NCI-H460 (cell line): ENCODE measurements at places on chromosomes 2 and 18.

GRCh38 chr2:230773039-230773773 lies 60.6 kb downstream of the CAB39 start:
- no peak for DNase-seq

GRCh38 chr2:23477392-23477791 lies 92.4 kb downstream of the KLHL29 start:
- DNase-seq: no peak

- peak; percentile 52 for DNase-seq
Measured at GRCh38 chr2:47631792-47632398, 151.1 kb upstream of the MSH6 start.

GRCh38 chr2:75475976-75476375 lies 84.8 kb downstream of the EVA1A start:
- no peak for DNase-seq

DNA sequence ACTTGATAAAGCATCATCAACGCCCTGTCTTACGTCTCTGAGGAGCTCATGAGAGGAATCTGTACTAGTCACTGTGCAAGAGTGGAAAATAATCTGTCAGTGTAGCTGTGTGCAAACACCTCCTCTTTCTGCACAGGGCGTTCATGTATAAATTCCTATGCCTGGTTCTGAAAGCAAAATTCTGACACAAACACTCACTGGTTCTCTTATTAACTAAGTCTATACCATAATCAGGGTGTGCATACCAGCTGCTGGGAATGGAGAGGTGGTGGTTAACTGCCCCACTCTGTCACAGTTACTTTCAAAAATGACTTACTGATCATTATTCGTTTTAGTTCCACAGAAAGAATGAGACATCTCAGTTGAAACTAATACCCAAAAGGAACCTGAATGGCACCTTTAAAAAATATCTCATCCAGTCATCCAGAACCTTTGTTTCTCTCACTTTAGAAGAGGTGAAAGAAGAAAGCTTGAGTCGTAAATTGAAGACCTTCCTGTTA lies 35.7 kb downstream of the STK39 start:
- DNase-seq: no peak

- no peak for DNase-seq
Measured at GRCh38 chr2:180698668-180699067, 281.7 kb upstream of the UBE2E3 start.

GRCh38 chr2:225190987-225191386 lies 148.7 kb upstream of the DOCK10 start:
- no peak for DNase-seq

DNA sequence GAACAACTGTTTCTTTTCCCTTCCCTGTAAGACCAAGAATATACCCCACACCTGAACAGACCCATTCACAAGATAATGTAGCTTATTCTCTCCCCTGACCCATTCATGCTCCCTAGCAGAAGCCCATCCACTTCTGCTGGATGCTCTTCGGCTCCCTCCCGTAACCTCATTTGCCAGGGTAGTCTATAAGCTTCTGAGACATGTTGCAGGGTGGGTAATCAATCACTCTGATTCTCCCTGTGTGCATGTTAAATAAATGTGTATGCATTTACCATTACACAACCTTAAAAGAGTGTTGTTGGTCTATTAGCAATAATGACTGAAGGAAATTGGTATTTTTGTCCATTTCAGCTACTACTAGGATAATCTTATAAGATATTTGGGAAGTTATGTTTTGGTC lies 1.3 kb downstream of the SLC19A3 start:
- DNase-seq: no peak

- DNase-seq: no peak
Measured at GRCh38 chr18:65425366-65425765, 325.4 kb upstream of the CDH7 start.

DNA sequence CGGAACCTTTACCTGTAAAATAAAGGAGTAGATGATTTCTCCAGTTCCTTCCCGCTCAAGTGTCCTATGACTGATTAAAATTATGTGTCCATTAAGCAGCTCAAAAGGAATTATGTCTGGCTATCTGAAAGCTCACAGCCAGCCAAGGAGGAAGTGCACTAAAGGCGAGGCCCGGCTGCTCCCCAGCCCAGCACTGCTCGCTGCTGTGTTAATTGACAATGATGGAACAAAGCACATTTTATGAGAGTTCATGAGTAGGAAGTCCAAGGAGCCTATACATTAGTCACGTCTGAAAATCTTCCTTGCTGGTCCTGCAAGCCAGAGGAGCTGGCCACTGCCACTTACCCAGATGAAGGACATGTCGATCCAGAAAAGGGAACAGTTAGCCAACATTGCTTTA lies 14.3 kb downstream of the TTC32 start:
- DNase-seq: no peak

GRCh38 chr2:175560521-175561169 lies 379.1 kb upstream of the ATP5MC3 start:
- DNase-seq: no peak

DNA sequence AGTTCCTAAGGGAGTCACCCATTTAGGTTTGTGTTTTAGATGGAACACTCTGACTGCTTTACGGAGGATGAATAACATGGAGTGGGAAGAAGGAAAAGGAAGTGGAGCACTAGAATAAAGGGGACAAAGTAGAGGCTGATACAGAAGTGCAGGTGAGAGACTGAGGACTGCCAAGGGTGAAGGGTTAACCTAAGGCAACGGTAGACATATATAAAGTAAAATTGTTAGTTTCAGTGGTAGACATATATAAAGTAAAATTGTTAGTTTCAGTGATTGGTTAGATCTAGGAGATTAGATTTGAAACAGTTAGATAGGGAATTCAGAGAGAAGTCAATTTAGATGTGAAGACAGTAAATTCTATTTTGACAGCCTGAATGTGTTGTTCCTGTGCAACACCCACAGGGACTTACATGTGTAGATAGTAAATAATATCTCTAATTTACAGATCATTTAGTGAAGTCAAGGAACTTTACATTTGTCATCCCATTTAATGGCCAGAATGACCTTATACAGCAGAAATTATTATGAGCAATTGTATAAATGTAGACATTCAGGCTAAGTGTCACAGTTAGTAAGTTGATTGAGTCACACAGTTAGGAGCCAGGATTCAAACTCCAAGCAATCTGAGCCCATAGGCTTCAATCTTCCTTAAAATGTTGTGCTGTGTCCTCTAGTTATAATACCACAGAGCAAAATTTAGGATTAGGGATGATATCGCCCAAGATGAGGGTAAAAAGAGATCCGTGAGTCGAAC lies 270.8 kb upstream of the UBE2E3 start:
- DNase-seq: no peak
